ENCODE measurements at places on chromosomes 2 and 18. TPM values are rescaled to one million over a fixed set of nuclear protein-coding genes. Genes with fewer than 3 reads are reported as not detected.

- DNase-seq = no peak
Measured at GRCh38 chr2:145654746-145655145, 1134.8 kb upstream of the ZEB2 start.

GRCh38 chr18:45518311-45519155, 96.7 kb upstream of the SLC14A2 start:
- no peak for DNase-seq

DNA sequence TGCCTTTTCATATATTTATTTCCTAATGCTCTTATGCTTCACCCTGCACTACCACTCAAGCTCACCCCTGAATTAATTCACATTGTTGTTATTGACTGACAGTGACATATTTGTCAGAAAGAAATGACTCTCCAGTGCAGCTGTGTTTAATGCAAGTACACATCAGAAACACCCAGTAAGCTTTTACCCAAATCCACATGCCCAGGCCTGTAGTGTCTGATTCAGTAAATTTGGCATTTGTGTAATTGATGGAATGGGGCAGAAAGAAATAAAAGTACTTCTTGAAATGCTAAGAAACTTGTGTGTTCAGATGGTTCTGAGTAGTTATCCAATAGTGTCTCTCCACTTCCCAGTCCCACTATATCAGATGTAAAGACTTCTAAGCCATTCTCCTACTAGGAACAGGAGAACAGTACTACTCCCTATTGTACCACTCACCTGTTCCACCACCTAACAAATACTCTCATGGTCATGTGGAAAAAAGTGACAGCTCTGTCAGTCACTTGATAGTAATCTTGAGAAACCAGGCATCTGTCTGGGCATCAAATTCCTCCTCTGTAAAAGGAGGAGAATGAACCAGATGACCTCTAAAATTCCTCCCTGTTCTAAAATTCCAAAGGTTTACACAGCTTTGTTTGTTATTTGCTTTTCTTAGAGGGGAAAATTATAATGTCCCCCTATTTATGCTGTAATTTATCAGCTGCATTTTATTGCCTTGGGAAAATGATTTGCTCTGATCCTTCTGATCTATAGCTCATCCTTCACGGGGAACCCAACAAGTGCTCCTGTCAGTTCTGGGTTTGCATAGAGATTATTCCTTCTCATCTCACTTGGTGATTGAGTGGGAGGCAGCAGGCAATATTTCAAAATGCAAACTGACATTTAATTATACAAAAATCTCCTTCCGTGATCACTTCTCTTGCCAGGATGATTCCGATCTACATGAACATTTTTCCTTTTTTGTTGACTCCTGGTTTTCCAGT, 70.9 kb downstream of the ZNF385B start:
- no peak for DNase-seq

APLF gene
- polyA plus RNA-seq = 0.72 TPM

SCN7A gene
- 9.4 TPM for polyA plus RNA-seq

GRCh38 chr2:104766683-104767082, 87.2 kb upstream of the POU3F3 start:
- DNase-seq = no peak

TMEM178A gene
- polyA plus RNA-seq = 5.7 TPM

Data from right cardiac atrium (tissue), 5 donors.